Hindlimb muscle (tissue), 1 donor: ENCODE measurements at places on chromosomes 5 and 9.

DNA sequence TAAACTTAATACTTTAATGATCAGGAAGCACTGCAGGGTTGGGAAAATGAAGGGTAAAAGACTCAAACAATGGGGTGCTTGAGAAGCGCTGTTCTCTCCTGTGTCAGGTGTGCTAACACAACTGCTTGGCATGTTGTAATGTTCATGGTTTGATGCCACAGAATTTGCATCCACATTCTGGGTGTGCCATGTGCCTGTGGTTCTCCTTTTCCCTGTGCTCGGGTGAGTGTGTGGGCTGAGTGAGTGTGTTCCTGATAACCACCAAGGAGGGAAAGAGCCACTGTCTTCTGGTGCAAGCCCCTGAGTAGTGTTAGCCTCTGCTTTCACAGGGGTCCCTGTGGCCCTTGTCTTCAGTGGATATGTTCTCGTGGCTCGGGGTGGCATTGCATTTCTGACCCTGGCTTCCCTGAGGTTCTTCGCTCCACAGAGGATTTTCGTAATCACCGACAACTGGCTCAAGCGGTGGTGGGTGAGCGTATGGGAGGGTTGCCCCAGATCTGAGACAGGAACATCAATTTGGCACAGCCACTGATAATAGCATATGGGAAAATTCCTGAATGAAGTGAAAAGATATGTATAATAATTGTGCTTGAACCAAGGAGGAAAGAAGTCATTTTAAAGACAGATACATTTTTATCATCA, 102.0 kb downstream of the MVB12B start:
- no peak for DNase-seq

GRCh38 chr5:54257366-54258118, 52.8 kb downstream of the ARL15 start:
- no peak for DNase-seq

- DNase-seq, result no peak
Measured at GRCh38 chr9:5438301-5439162, 807 bp upstream of the PLGRKT start.

DNA sequence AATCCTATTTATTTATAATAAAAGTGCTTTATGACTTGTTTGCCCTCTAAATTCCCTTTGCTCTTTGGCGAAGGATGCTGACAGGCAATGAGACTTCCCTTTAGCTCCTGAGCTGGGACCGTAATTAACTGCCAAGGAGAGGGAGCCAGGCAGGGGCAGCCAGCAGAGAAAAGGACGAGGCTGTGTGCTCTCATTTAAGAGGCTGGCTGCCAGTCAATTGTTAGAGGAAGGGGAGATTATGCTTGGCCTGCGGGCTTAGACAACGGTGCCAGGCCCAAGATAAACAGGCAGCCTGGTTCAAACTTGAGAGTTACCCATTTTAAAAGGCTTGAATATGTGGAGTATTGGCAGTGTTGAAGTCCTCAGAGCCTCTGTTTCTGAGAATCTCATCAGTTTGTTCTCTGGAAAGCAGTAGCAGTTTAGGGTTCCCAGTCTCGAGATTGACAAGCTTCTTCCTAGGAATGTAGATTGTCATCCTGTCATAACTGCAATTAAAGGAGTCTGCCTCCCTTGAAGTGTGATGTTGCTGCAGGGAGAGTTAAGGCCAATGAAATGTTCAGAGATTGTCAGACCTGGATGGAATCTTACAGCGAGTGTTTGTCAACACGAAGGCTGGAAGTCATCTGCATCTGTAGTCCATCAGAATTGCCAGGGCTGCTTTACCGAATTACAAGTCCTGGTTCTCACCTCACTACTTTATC, 113.2 kb downstream of the JAKMIP2 start:
- no peak for DNase-seq

GRCh38 chr5:87784311-87784710, 371.6 kb upstream of the CCNH start:
- DNase-seq, result no peak
